ENCODE measurements at places on chromosomes 5 and 9.

DNA sequence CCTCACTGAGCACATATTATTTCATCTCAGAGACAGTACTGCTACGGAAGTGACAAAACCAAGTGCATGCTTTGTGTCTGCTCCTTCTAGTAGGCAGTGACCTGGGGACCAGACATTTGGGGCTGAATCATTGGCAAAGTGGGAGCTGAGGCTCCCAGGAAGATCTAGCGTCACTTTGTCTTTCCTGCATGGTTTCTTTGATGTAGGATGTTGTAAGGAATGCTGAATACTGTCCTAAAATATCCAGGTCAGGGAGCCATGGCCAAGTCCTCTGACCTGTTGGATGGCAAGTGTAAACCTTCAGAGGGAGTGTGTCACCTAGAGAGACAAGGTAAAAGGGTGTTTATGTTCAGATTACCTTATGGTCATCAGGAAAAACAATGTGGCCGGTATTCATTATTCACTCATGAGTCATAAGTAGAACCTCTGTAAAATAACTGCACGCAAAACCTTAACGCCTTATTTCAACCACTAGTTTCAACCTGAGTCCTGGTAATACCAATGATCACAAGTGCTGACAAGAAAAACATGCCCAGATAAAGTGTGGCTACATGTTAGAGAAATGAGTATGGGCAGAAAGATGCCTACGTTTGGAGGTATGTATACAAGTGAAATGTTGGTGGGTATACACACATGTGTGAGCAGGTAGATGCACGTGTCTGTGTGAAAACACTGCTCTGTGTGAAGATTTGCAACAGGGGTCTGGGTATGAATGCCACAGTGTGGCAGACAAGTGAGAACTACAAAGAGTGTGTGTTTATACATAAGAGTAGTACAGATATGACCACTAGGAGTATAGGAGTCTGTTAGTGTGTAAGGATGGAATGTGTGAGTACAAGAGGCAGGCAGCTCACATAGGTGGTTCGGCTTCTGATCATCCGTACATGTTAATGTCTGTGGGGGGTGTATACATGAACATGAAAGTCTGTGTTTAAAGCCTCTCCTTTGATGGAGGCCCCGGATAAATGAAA is 263.9 kb downstream of the SPOCK1 start:
- H3K27ac ChIP-seq = no peak overlapping the region
- no peaks in the 10 kb centered on the region for H3K36me3 ChIP-seq
- DNase-seq = no peak
- H3K4me1 ChIP-seq = no peaks in the 10 kb centered on the region
- H3K4me3 ChIP-seq = no peak overlapping the region
- H3K27me3 ChIP-seq = no peaks in the 10 kb centered on the region

GRCh38 chr9:126701813-126702140 is 88.0 kb downstream of the LMX1B start:
- no peaks in the 10 kb centered on the region for H3K4me1 ChIP-seq
- no peaks in the 10 kb centered on the region for H3K36me3 ChIP-seq
- peaks cover 51% of the 10 kb centered on the region for H3K27me3 ChIP-seq
- H3K27ac ChIP-seq = no peak overlapping the region

- no peak overlapping the region for H3K4me3 ChIP-seq
- H3K27me3 ChIP-seq = no peaks in the 10 kb centered on the region
- no peaks in the 10 kb centered on the region for H3K36me3 ChIP-seq
- no peaks in the 10 kb centered on the region for H3K4me1 ChIP-seq
- no peak overlapping the region for H3K27ac ChIP-seq
Observed at GRCh38 chr5:146682899-146683532, 167.0 kb upstream of the GPR151 start.

DNA sequence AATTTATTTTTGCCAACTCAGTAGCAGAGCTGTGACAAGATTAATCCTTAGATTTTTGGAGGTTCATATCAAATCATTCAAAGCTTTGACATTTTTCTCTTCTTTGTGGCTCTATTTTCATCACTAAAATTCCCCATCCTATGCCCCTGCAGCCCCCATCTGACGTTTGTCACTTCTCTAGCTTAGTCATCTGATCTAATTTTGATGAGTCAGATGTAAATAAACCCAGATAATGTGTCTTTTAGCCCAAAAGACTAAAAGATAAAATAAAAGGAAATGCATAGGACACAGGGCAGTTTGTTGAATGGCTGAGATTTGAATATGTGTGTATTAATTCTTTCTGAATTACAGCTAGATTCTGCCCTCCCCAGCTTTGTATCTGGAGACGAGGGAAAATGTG is 897 bp upstream of the HSPB3 start:
- H3K4me1 ChIP-seq = peaks cover 20% of the 10 kb centered on the region
- H3K27me3 ChIP-seq = no peaks in the 10 kb centered on the region
- H3K4me3 ChIP-seq = no peak overlapping the region
- no peak overlapping the region for H3K27ac ChIP-seq

DNA sequence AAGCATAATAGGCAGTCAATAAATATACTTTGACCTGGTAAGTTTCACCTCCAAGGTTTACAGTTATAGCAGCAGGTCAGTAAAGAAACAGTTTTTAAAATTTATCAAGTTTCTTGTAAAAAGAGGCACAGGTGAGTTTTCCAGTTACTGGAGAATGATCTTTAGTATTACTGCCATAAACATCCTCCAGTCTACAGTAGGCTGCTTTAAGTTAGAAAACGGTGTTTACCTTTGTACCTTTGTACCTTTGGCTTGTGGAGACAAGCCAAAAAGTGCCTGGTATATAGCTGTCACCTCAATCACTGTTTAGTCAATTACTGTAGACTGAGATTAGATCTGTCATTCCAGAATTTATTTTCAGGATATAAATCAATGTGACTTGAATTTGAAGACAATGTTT is 42.7 kb upstream of the SRFBP1 start:
- H3K4me3 ChIP-seq = no peak overlapping the region
- H3K36me3 ChIP-seq = no peaks in the 10 kb centered on the region
- H3K27ac ChIP-seq = no peak overlapping the region
- DNase-seq = no peak
- H3K27me3 ChIP-seq = no peaks in the 10 kb centered on the region
